ENCODE measurements at places on chromosomes 7 and 10.

- no peak for DNase-seq
Measured at GRCh38 chr10:95793401-95794045, 37.6 kb downstream of the ENTPD1 start.

GRCh38 chr10:86536294-86536861 is 14.8 kb upstream of the WAPL start:
- no peak for DNase-seq

GRCh38 chr7:123070702-123071286 is 75.3 kb upstream of the TAS2R16 start:
- peak; percentile 23 for DNase-seq

GRCh38 chr7:95886501-95887090 is 114.2 kb downstream of the DYNC1I1 start:
- peak; percentile 22 for DNase-seq

DNA sequence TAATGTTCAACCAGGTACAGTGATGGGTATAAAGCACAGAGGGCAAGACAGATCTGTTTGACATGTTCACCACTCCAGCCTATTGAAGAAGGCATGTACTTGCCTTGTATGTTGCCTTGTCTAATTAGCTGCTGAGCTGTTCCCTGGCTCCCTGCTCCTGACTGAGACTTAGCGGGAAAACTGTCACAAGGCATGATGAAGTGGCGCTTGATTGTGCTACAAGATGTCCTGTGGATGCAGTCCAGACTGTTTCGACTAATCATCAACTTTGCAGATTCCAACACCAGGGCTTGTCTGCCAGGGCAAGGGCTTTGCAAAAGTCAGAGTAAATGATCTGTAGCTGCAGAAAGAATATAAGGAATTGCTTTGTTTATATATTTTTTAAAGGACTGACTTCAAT is 136.2 kb upstream of the NRBF2 start:
- no peak for DNase-seq

- DNase-seq = no peak
Measured at GRCh38 chr7:44186736-44187135, 2.5 kb downstream of the GCK start.

- no peak for DNase-seq
Measured at GRCh38 chr7:131302446-131302845, 25.2 kb upstream of the MKLN1 start.

DNA sequence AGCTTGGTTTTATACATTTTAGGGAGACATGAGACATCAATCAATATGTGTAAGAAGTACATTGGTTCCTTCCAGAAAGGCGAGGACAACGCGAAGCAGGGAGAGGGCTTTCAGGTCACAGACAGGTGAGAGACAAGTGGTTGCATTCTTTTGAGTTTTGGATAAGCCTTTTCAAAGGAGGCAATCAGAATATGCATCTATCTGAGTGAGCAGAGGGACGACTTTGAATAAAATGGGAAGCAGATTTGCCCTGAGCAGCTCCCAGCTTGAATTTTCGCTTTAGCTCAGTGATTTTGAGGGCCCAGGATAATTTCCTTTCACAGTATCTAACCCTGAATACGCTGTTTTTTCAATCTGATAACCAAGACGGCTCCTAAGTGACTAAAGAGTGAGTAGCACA is 82.5 kb upstream of the MYO3A start:
- DNase-seq = no peak

DNA sequence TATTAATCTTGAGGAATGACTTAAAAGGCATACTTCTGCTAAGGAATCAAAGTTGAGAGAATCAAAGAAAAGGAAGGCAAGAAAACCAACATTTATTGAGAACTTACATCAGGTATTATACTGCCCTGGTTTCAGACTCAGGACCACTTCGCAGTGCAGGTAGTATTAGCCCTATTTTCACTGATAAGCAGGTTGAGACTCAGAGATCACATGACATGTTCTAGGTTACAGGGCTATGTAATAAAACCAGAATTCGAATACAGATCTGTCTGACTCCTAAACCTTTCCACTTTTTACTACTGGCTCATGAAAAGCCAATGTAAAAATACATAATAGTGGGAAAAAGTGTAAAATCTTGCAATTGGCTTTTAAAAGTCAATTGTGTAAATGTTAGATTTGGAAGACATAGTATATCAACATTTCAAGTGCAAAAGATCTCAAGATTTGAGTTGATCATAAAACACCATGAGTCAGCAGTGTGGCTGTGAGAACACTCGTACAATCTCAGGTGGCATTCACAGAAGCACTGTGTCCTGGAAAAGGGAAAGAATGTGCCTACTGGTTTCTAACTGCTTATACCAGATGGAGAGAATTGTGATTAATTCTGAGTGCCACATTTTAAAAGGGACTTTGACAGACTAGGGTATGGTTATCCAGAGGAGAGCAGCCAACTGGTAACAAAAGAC is 195.8 kb upstream of the MKLN1 start:
- DNase-seq = no peak

DNA sequence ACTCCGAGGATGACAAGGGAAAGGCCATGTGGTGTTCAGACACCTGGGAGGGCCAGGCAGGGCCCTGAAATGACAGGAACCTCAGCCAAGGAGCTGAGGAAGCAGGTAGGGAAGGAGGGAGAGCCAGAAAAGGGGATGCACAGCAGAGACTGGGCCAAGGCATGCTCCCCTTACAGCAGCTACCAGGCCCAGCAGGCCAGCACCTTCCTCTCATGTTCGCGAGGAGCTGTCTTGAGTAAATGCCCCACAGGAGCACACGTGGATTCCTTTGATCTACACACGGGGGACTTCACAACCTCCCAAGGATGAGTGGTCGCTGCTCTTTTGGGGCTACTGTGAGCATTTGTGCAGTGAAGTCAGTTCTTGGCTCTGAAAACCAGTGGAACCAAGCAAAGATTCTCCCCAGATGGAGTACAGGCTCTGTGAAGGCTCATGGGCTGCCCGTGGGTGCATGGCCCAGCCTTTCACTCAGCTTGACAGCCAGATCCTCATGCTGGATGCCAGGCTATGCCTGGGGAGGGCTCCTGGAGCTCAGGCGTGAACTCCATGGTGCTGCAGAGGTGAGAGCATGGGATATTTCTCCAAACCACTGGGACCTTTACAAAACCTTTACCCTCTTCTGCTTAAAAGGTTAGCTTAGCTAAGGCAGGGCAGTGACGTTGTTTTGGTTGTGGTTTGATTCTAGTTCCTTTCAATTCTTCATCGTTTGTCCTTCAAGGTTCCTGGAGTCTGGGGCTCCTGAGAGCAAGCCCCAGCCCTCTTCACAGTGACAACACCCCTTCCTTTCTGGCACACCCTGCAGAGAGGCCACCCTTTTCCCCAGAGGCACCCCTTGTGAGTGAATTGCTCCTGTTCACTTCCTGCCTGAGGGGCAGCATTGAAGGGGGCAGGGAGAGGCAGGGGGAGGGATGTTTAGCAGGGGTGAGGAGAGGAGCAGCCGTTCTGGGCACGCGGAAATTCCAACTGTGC is 74.2 kb upstream of the ZPBP start:
- DNase-seq = no peak

- DNase-seq = no peak
Measured at GRCh38 chr7:19215412-19215811, 70.2 kb upstream of the FERD3L start.

GRCh38 chr10:15642095-15642494 is 77.6 kb downstream of the ITGA8 start:
- DNase-seq = no peak

GRCh38 chr7:17680943-17681351 is 259.3 kb downstream of the SNX13 start:
- no peak for DNase-seq

GRCh38 chr7:30029696-30030095 is 1.5 kb downstream of the PLEKHA8 start:
- DNase-seq = peak; percentile 22

GRCh38 chr7:99331002-99331401 is 5.3 kb downstream of the ARPC1A start:
- no peak for DNase-seq

- no peak for DNase-seq
Measured at GRCh38 chr7:105940109-105940508, 23.0 kb upstream of the CDHR3 start.

- no peak for DNase-seq
Measured at GRCh38 chr10:53406532-53406931, 633.9 kb upstream of the MBL2 start.

- peak; percentile 47 for DNase-seq
Measured at GRCh38 chr10:100303724-100304319, 17.3 kb upstream of the BLOC1S2 start.

- no peak for DNase-seq
Measured at GRCh38 chr10:13673156-13673555, 86.4 kb downstream of the PRPF18 start.

GRCh38 chr7:36625247-36625646 is 99.0 kb downstream of the AOAH start:
- DNase-seq = no peak

GRCh38 chr7:142808802-142809583 is 38.2 kb downstream of the PRSS2 start:
- DNase-seq = no peak

- DNase-seq = no peak
Measured at GRCh38 chr10:5891009-5891408, 966 bp downstream of the FBH1 start.

- no peak for DNase-seq
Measured at GRCh38 chr7:64308016-64308270, 5.8 kb upstream of the ZNF736 start.

GRCh38 chr10:109941236-109941862 is 18.0 kb upstream of the XPNPEP1 start:
- DNase-seq = no peak

DNA sequence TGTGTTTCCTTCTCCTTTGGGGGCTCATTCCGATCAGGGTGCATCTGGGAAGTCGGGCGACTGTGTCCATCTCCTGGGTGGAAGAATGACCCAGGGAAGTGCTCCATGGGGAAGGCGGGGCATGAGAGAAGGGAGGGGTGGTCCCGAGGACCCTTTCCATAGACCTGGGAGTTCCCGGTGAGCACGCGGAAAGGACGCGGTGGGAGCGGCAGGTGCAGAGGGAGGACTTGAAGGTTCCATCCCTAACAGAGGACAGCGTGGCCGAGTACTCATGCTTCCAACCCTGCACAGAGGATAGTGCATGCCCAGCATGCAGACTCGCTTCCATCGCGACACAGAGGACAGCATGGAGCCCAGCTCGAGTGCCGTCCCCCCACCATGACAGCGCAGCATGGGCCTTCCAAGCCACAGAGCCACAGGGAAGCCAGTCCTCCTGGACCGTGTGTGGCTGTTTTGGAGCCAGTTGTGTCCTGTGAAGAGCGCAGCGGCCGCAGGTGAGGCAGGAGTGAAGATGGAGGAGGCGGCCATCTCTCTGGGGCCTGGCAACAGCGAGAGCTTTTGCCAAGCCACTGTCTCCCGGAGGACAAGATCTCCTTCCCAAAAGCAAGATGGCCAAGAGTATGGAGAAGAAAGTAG is 281.4 kb downstream of the DNAJB6 start:
- no peak for DNase-seq

GRCh38 chr7:28988810-28989209 is 30.7 kb upstream of the TRIL start:
- DNase-seq = no peak

DNA sequence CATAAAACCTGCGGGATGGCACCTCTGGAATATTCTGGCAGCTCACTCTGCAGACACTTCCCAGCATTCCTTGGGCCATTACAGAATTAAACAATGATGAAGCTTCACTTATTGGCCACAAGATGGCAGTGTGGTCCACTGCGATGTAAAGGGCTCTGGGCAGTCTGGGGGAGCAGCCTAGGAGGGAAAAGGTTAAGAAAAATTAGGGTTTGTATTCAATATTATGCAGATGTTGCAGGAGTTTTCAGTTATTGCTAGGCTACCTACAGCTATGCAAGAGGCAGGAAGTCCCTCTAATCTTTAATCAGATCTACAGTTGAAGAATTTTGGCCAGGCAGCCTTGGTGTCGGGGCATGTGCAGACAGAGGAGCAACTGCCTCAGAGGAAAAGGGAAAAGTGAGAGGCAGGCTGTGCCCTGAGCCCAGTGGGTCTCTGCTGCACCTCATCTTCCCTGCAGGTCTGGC is 233.2 kb upstream of the PRSS1 start:
- peak; percentile 28 for DNase-seq

DNA sequence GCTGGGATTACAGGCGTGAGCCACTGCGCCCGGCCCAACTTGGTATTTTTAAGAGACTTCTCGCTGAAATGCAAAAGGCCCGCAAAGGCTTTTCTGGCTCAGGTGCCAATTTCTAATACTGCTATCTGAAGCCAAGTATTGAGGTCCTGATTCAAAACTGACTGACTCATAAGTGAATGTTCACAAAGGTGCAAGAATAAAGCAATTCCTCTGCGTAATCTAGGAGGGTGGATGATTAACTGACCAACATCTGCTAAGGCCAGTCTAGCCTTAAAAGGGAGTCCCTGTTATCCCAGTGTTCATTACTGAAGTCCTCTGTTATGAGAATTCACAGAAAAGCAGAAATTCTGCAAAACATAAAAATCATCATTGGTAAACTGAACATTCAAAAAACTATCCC is 111.4 kb downstream of the SRPK2 start:
- DNase-seq = no peak

DNA sequence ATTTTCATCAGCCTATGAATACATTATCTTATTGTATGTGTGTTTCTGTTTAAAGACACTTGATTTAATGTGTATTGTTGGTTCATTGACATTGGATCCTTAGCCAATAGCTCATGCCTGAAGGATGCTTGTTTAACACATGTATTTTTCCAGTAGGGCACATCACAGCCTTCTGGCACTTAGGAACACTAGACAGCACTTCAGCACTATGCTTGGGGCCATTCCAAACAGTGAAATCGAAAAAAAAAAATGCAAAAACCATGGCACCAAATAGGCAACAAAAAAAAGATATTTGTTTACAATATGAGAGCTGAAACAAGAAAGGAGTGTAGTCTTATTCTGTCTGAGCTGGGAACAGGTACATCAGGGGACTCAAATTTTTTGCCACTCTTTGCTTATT is 262.8 kb downstream of the SLC25A13 start:
- DNase-seq = no peak

- no peak for DNase-seq
Measured at GRCh38 chr7:41698726-41699125, 4.2 kb downstream of the INHBA start.

- no peak for DNase-seq
Measured at GRCh38 chr7:108421720-108422331, 34.4 kb downstream of the NRCAM start.

DNA sequence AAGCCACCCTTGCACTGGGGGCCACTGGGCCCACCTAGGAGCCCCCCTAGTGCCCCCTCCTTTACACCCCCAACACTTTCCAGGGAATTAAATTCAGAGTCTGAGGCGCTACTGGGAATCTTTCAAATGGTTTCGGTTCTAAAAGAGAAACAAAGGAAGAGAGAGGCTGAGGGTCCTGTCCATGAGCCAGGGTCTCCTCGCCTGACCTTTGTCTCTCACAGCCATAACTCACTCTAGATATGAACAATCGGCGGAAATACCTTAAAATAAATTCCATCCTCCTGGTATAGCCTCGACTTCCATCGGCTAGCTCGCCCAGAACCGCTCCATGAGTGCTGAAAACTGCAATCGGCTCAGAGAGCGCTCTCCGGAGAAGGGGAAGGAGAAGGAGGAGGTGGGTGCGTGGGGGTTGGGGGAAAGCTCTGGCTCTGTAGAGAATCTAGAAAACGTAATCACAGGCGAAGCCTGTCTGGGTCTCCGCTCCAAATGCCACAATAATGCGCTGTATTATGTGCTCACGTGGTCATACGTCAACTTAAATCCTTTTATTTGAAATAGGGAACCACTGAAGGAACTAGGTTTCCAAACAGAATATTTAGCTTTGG is 12.6 kb downstream of the HOXA4 start:
- no peak for DNase-seq

GRCh38 chr10:122281018-122281626 is 10.0 kb downstream of the BTBD16 start:
- no peak for DNase-seq

GRCh38 chr10:3890602-3891352 is 105.8 kb upstream of the KLF6 start:
- DNase-seq = no peak

Data from HuH-7 (cell line).